ENCODE measurements at places on chromosomes 13 and 19.
A peak's percentile ranks its signal among the peaks of the same experiment; 100 is the strongest.

DNA sequence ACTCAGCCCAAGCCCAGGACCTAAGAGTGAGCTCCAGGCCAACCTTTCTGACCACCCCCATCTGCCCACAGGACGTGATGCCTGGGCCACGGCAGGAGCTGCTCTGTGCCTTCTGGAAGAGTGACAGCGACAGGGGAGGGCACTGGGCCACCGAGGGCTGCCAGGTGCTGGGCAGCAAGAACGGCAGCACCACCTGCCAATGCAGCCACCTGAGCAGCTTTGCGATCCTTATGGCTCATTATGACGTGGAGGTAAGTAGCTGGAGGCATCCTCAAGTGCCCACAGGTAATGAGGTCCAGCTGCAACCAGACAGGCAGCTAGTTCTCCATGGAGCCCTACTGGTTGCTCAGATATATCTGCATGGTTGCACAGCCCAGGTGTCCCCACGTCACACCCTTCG is 14.8 kb downstream of the DDX39A start:
- DNase-seq: no peak

DNA sequence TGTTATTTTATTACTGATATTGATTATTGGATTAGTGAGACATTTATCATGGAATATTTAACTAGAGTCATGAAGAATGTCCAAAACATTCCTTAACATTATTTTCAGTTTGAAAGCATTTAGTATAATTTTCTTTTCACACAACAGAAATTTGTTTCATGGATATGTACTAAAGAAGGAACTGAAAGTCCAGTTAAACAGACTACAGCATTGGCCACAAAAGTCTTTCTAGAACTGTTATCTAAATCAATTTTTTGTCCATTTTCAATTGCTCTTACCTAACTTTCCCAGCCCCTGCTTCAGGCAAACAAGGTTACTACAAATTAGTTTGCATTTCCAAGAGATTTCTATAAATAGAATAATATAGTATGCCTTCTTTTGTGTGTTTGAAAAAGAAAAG is 1018.0 kb upstream of the PCDH20 start:
- DNase-seq: no peak

- no peak for DNase-seq
Observed at GRCh38 chr13:91771229-91771628, 372.8 kb downstream of the GPC5 start.

- DNase-seq: peak; percentile 63
Observed at GRCh38 chr19:13881692-13882418, 4.9 kb downstream of the NANOS3 start.

Data from transverse colon (tissue), 4 donors.